ENCODE measurements at places on chromosomes 7 and 10. TPM values are rescaled to one million over a fixed set of nuclear protein-coding genes. Genes with fewer than 3 reads are reported as not detected.
A peak's percentile ranks its signal among the peaks of the same experiment; 100 is the strongest.

ADRB1 gene
- not detected for polyA plus RNA-seq

NUTM2E gene
- polyA plus RNA-seq, result not detected

PTF1A gene
- polyA plus RNA-seq, result not detected

CYP26C1 gene
- not detected for polyA plus RNA-seq

OPN4 gene
- not detected for polyA plus RNA-seq

CLDN3 gene
- polyA plus RNA-seq, result not detected

GRCh38 chr7:610141-610530, 90.5 kb upstream of the PDGFA start:
- no peak for DNase-seq

DNA sequence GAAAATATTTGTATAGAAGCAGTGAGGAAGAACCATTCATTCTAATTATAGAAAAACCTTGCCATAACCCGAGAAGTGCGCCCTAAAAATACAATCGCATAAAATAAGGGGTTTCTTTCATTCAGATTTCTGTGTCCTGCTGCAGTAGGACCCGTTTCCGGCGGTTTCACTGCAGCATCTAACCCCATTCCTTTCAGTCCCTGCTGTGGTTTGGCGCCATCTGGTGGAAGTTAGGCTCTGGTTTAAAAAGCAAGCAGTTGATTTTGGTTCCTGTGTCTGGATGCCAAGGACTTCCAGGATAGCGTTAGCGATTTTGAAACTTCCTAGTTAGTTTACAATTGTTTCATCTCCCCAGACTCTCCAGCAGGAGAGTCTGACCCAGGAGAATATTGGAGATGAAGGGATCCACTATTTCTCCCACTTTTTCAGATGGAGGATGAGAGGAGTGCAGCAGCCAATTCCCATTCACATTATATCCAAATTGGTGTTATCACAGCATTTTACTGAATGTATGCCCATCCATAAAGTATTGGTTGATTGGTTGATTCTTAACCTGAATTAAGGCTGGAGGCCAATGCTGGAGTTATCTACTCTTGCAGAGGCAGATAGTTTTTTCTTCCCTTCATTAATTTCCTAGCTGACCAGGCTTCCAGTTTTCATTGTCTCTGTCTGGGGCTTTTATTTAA, 128.8 kb upstream of the CACNA2D1 start:
- DNase-seq, result peak; percentile 87

DNA sequence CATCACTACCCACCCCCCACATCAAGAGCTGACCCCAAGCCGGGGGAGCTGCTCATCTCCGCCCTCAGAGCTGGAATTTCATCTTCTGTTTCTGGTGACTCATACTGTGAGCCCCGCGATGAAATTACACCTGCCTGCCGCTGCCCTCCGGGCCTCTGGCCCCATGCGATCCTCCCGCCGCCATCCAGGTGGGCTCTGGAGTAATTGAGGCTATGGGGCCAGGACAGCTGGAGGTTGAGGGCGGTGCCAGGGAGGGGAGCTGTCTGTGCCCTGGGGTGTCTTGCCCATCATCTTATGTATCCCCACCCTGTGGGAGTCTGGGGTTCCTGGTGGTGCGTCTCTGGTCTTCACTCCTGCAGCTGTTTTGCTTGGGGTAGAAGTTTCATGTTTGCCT, 9.0 kb downstream of the GTF2IRD1 start:
- DNase-seq, result no peak

GRCh38 chr7:73832806-73833205, 2.0 kb downstream of the CLDN4 start:
- no peak for DNase-seq

GRCh38 chr7:27897001-27897400, 157.0 kb downstream of the TAX1BP1 start:
- no peak for DNase-seq

- DNase-seq, result peak; percentile 34
These were observed 636.7 kb upstream of the SEMA3D start for GRCh38 chr7:85823396-85824080.

DNA sequence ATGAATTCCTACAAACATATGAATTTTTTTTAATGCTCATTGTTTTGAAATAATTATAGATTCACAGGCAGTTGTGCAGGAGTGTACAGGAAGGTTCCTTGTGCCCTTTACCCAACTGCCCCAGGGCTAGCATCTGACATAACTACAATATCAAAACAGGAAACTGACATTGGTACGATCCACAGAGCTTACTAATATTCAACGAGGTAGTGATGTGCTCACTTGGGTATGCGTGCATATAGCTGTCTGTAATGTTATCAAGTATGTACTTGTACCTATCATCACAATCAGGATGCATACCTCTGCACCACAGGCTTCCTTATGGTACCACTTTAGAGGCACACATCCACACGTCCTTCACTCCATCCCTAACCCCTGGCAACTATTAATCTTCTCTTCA, 68.3 kb downstream of the BMS1 start:
- DNase-seq, result no peak

GRCh38 chr7:46939089-46939488, 642.8 kb downstream of the TNS3 start:
- DNase-seq, result no peak

DNA sequence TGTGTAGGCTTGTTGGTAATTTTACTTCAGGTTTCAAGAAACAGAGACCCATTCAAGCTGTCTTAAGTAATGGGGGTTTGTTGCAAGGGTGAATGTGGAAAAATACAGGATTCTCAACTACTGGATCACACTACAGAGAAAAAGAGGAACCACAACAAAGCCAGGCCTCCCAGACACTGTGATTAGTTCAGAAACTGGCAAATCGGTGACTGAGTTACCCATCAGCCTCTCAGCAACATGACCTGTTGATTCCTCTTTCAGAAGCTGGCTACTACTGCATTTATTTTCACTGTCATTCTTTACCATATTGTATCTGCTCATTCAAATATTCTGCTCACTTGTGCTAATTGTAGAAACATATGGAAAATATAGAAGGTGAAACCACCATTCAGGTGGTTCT, 16.0 kb downstream of the CCDC71L start:
- no peak for DNase-seq

DNA sequence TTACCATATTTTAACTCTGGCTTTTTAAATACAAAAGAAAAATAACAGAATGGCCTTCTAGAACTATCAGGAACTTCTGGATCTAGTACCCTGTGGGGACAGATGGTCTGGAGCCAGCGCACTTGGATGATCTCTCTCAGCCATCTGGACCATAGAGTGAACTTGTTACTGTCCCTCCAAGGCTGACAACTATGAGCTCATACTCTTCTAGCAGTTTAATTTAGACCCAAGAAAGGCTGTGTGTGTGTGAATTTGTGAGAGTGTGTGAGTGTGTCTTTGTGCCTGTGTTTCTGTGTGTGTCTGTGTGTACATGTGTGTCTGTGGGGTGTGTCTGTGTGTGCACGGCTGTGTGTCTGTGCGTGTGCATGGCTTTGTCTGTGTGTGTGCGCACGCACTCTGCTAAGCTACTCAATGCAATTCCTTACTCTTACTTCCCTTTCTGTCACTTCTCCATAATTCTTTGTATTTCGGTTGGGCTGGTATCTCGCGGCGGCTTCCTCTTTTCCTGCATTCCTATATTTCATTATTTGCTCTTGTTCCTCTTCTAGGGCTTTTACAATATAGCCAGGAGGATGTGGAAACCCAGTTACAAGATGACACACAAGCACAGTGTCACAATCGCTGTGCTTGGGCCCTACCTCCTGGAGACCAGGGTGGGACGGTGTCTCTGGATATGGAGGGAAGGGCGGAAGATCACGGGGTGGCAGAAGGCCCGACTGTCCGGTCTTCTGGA, 51.9 kb downstream of the IKZF1 start:
- no peak for DNase-seq

DNA sequence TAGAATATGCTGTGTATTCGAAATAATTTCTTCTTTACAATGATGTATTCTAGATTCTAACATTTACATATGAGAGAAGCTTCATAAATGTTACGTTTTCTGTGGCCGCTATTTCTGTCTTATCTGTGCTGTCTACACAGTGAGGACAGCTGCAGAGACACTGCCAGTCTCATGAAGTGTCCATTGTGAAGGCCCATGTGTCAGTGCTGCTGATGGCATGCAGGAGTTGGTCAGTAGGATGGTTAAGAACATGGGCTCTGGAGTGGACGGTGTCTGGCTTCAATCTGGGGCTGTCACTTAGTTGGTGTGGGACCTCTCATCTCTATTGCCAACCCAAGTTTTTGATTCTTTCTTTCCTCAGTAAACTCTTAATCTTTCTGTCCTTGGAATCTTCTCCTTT, 137.3 kb downstream of the SDK1 start:
- no peak for DNase-seq

DNA sequence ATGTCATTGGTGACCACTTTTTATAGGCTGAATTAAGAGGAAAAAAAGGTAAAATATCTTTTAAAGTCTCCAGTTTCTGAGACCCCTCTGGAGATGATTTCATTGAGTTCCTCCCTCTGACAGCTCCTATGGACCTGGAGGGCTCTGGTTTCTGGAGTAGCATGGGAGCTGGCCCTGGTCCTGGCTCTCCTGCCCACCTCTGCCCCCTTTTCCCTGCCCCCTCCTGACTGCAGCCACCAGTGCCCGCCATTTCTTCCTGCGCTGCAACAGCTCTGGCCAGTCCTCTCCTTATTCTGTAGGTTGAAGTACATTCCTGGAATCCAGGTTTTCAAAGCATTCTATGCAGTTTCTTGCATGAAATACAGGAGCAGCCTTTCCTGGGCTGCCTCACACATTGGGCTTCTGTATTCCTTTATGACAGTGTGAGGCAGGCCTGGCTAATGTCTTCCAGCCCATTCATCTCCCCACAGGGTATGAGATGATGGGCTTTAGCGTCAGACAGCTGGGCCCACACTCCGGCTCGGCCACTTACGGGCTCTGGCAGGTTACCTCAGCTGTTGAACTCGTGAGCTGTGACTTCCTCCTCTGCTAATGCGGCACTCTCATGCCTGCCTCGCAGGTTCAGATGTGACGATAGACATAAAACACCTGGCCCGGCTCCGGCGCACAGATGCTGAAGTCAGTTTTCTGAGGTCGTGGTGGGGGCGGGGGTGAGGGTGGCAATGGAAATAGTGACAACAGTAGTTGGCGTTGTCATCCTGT, 101.7 kb downstream of the MGMT start:
- no peak for DNase-seq

DNA sequence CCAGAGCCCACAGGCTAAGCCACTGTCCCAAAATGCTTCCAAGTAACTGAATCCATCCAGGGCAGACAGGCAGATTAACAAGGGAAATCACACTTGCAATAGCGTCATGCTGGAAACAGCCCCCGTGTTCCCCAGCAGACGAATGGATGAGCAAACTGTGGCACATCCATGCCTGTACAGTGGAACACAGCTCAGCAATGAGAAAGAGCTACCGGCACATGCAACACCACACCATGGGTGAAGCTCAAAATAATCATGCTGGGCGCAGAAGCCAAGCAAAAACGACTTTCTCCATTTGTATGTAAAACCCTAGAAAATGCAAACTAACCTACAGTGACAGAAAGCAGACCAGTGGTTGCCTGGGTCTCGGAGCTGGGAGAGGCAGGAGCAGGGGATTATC, 153.1 kb downstream of the SLIT1 start:
- peak; percentile 11 for DNase-seq

GRCh38 chr7:112205343-112206237, 609 bp downstream of the DOCK4 start:
- peak; percentile 73 for DNase-seq

DNA sequence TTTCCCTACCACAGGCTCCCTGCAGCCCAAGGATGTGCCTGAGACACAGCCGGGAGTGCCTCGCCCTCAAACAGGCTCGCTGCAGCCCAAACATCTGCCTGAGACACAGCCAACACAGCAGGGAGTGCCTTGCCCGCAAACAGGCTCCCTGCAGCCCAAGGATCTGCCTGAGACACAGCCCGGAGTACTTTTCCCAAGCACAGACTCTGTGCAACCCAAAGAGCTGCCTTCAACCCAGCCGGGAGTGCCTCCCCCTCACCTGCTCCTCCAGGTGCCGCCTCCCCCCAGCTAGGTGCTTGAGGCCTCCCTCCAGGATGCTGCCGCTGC, 42.9 kb downstream of the ANTXRL start:
- DNase-seq, result no peak

GRCh38 chr10:77162697-77163096, 474.9 kb downstream of the KCNMA1 start:
- peak; percentile 89 for DNase-seq

DNA sequence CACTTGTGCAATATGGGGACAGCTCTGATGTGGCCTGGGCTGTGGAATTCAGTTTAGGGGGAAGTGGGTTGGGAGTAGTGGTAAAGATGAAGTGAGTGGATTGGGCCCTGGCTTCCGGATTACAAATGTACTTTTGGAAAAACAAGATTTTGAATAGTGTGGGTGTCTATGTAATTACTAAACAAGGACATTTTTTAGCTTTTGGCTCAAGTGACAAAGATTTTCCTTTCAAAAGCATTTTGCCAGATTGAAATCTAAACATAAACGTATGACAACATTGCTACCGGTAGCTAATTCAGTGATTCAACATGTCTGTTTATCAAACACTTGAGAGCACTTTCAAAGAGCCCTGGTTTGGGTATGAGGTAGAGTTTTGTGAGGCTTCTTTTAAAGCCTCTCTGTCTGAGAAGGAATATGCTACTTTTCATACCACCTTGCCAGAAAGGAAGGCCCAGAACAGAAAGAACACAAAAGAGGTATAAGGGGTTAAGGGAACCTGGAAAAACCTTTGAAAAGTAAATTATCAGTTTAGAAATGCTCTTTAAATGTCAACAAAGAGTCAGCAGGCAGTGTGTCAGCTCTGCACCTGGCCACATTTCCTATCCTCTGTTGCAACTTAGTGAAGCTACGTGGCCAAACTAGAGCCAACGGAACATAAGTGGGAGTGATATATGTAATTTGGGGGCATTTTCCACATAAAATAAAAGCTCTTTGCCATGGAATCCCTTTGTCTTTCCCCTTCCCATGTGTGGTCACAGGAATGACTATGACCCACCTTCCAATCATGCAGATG, 516.1 kb downstream of the NRG3 start:
- no peak for DNase-seq

DNA sequence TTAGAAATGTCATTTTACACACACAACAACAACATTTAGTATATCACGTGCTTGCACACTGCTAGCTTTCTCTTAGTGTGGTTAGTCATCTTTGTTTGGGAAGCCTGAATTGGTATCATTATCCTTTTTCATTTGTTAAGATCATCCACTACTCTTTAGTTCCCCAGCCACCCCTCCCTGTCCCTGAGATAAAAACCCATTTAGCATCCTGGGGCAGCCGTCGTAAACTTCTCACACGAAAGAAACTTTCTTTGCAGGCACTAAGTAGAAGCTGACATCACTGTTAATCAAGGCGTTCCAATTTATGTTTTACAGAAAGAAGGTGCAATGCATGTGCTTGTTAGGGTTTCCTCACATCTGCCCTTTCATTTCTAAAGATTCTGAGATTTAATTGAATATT, 475.1 kb upstream of the FZD8 start:
- DNase-seq, result no peak
